ENCODE measurements at places on chromosomes 4 and X.

DNA sequence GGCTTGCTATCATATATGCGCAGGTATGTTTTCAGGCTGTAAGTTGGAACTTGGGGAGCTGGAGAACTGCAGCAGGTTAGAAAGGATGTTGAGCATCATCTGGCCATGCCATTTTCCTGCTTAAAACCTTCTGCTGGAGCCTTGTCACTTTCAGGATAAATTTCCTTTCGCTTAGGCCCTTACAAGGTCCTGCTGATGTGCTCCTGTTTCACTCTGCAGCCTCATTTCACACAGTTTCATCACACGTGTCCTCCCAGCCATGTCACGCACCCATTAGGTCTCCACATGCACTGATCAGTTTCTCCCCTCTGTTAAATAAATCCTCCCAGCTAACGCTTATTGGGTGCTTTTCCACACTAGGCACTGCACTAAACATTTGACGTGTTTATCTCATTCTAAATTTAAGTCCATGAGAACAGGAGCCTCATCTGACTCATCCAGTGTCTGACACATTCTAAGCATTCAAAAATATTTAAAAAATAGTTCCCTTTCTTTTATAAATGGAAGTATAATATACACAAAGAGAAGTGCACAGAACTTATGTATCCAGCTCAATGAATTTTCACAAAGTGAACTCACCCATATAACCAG, 14.5 kb downstream of the SOD3 start:
- no peak for DNase-seq

GRCh38 chrX:2620576-2620975, 70.5 kb upstream of the CD99 start:
- no peak for DNase-seq

- no peak for DNase-seq
These were observed 4.2 kb downstream of the MYOZ2 start for GRCh38 chr4:119139822-119140252.

DNA sequence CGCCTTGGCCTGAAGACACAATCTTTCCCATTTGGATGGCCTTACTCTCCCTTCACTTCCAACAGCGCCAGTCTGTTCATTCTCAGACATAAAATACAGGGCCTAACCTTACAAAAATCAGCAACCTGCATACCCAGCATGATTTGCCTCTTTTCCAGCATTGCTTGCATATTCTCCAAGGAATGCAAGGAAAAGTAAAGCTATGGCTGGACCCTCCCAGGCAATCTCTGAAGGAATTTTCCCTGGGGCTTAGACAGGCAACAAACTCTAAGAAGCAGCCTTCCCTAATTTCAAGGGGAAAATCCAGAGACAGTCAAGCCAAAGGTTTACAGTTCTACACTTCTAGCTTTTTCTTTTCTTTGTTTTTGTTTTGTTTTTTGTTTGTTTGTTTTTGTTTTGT, 3.6 kb downstream of the DCTD start:
- no peak for DNase-seq

- no peak for DNase-seq
These were observed 91.2 kb downstream of the HUWE1 start for GRCh38 chrX:53595266-53595810.

All from stimulated activated CD8-positive, alpha-beta memory T cell treated with anti-CD3 and anti-CD28 coated beads, Interleukin-2, amount 100 ng/mL, for 48 hours (primary cell).